ENCODE measurements at places on chromosomes 6 and 20.

DNA sequence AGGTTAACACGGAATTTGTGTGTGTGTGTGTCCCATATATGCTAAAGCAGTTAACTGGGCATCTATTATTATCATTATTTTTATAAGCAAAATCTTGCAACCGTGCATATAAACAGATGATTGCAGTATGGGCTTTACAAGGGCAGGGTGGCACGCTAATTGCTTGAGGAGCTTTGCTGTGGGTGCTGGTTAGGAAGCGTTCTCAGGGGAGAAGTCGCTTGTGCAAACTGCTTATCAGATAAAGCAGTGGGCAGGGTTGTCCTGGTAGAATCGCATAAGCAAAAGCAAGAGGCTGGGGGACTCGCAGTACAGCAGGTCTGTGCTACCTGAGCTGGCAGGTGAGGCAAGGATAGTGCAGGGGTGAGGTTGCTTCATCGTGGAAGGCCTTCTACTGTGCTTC, 9.7 kb upstream of the CCN6 start:
- no peak for DNase-seq

DNA sequence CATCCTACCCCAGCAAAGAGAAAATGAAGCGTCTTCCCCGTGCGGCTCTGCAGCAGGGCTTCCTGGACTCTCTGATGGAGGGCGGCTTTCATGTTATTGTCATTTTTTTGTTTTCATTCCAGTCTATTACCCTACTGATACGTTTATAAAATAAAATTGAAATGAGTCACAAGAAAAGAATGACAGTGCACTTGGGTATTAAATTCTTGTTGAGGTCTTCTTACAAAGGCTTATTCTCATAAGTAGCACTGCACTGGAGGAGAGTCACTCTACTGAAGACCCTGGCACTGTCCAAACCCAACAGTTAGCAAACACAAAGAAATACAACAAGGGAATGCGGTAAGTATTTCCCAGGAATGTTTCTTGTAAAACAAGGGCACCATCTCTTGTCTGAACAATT, 379.3 kb downstream of the MAFB start:
- DNase-seq: no peak

- DNase-seq: no peak
Observed at GRCh38 chr6:135506270-135506997, 8.9 kb upstream of the AHI1 start.

DNA sequence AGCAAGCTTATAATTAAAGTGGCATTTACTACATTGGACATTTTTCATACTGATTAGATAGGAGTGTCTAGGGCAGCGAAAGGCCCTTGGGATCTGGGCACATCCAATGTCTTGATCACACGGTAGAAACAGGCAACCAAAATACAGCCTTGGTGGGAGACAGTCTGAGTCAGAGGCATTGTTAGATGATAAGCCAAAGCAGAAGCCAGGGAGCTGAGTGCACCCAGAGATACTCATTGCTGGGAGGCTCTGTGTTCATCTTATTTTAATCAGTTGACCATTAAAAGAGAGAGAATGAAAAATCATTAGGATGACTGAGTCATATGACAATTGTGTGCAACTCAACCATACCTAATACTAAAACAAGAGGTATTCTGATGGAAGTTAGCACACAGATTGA, 109.5 kb downstream of the LCA5 start:
- DNase-seq: no peak

DNA sequence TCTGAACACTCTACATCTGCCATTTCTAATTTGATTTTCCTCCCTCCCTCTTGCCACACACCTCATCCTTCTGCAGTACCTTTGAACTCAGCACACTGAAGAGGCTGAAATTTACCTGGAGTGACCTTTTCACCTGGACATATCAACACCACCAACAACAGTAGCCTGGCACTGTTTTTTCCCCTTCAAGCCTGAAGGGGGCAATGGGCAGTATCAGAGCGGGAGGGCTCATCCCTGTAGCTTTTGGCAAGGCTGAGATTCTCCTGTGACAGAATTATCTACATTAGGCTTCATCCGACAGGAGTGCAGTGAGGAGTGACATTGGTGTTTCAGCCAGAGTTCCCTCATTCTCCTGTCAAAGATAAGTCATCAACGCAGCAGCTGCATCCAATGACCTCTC, 312.8 kb upstream of the SPTLC3 start:
- DNase-seq: no peak

DNA sequence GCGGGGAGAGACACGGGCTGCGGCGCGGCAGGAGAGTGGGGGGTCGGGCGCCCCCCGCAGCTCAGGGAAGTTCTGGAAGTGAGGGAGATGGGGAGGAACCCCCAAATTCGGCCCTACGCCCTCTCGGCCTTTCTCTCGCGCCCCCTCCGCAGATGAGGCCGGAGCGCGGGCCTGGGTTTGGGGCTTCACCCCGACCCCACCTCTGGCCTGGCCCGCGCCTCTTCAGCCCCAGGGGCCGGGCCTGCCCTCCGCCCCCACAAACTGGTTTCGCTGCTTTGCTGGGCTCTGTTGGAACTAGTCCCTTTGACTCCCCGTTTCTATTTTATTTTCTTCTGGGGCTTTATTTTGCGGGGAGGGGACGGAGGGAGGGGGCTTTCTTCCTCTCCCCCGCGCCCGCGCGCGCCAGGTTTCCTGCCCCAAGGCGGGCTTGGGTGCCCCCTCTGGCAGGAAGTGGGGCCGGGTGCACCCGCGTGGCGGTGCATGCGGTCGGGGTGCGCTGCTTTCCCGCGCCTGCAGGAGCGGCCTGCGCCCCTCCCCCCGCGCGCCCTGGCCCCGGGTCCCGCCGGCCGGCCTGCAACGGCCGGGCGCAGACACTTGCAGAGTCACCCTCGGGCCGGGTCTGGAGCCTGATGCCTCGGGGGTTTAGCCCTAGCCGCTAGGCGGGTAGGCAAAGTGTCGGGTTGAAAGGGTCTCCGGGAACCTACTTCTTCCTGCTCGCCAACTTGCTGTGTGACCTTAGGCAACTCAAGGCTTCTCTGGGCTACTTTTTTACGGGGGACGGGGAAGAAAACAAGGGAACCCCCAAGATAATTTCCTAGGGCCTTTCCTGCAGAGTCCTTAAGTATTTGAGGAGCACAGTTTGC, 1.3 kb downstream of the HMGA1 start:
- DNase-seq: peak; percentile 54

DNA sequence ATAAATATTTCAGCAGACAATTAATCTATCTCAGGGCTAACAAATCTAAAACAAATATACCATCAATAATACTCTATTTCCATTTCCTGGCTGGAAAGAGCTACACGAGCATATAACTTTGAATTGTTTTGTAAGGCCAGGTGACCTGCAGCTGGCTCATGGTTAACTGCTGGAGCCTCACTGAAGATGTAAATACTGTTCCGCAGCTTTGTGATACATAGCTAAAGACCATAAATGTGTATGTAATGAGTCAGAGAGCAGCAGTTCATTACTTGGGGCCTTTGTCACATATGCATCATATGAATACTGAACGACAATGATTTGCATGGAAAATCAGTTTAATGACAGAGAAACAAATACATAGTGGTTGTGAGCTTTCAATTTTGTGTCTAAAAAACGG, 109.4 kb upstream of the CCN2 start:
- DNase-seq: no peak

DNA sequence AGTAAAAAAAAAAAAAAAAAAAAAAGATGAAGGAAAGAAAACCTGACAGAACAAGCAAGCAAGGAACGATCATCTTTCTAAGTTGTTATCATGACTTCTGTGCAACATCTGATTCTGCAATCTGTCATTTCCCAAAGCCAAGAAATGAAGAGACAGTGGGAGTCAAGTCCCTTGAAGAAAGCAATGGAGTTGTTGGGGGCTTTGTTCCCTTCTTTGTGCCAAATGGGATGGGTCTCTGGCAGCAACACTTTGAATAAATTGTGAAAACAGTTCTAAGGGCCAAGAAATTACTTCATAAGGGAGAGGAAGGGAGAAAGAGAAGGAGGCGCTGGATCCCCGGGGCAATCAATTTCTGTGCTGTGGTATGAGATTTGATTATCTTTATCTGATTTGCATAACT, 33.3 kb upstream of the RSPO3 start:
- DNase-seq: no peak

DNA sequence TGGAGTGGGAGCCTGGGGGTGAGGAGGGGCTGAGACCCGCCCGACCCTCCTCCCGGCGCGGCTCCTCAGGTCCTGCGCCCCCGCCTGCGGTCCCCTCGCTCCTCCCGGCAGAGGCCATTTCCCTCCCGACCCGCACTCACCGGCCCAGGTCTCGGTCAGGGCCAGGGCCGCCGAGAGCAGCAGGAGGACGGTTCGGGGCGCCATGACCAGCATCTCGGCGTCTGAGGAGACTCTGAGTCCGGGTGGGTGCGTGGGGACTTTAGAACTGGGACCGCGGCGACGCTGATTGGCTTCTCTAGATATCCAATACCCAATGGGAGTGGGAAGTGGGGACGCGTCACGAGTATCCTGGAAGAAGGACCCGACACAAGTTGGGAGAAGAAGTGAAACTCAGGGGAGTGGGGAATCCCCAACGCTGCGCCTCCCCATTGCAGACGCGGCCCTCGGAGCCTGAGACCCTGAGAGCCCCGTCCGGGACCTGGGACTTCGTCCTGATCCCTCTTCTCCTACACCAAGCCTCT, at the start of gene HLA-B:
TSS of gene HLA-B (minus strand) at position 234 of the 521 bp plus-strand sequence. CDS start at position 213, 21 bp downstream.
- peak; percentile 96 for DNase-seq

GRCh38 chr6:116078522-116078921, 17.8 kb upstream of the FRK start:
- no peak for DNase-seq

GRCh38 chr6:141790921-141791320, 341.8 kb upstream of the GJE1 start:
- no peak for DNase-seq

DNA sequence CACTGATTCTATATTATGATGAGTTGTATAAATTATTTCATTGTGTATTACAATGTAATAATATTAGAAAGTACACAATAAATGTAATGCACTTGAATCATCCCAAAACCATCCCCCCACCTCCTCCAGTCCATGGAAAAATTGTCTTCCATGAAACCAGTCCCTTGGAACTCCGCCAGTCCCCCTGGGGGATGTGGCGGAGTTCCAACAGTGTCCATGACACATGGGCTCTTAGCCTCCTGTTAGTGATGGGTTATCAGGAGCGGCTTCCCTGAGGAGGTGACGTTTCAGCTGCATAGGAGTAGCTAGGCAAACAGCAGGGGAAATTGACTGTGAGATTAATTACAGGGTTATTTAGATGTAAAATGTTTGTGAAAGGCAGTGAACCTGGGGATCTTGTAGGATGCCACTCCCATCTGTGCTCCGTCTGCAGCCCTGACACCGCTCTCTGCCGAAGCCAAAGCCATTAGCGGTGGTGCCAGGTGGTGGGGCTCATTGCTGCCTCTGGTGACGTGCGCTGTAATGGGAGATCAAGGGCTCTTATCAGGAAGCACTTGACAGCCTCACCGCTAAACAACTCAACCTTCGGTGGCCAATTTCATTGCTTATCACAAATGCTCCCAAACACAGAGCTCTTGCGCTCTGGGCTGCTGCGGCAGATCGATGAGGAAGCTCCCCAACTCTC, 81.6 kb upstream of the MC3R start:
- no peak for DNase-seq

DNA sequence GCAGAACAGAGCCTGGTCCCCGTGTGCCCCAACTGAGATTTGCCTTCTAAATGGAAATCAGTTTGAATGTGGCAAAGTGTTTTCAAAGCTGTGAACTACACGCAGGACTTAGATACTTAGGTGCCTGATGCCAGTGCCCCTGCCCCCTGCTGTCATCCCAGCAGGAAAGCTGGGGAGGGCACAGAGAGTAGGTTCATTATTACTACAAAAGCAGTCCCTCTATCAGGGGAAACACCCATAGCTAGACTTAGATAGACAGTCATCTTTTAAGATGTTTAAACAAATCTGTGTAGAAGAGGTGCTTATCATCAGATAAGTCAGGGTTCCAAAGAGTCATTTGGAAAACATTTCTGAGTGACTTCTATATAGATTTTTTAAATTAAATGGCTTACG, 155.0 kb upstream of the SNX9 start:
- no peak for DNase-seq
